ENCODE measurements at places on chromosomes 16 and 17.
A peak's percentile ranks its signal among the peaks of the same experiment; 100 is the strongest.

DNA sequence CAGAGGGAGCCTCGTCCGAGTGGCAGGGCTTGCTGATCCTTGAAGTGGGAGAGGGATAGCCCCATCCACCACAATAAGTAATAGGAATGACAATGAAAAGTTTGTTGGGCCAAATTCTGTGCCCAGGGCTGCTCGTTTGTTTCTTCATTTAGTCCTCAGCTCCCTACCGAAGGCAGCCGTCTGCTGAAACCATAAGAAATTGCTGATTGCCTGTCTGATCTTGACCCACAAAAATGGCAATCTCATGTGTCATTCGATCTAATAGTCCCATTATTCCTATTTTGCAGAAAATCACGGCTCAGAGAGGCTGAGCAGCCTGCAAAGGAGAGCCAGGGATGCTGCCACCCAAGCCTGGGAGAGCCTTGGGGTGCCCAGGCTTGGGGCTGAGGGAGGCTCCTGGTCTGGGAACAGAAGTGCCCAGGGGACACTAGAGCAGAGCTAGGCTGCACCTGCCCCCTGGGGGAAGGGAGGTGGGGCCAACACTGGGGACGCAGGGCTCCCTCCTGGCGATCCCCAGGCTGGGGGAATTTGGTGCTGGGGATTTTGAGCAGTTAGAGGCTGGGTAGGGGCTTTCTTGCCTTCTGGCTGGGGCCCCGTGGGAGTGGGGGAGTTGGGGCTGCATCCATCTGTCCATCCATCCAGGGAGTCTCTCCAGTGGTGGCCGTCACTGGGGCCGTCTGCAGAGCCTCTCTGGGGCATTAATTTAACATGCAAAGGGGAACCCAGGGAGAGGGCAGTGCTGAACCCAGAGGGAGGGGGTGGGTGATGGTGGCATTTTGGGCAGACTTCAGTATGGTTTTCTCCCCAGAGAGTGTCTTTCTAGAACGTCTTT is 53.5 kb downstream of the SOCS1 start:
- DNase-seq: no peak

GRCh38 chr16:84739349-84740124 is 39.7 kb downstream of the USP10 start:
- no peak for DNase-seq

DNA sequence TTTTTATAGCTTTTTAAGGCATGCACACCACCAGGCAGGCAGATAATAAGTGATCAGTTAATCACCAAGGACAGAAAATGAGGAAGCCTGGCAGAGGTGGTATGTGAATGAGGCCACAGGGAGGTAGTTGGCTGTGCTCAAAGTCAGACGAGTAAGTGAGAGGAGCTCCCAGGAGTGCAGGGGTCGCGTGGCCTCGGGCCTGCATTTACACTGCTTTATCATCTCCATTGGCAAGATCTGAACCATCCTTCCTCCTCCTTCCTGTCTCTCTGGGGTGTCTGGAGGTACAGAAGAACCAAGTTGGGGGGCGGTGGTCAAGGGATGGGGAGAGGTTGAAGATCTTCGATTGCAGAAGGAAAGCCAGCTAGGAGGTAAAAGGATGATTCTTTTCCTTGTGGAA is 320.1 kb downstream of the SOX9 start:
- no peak for DNase-seq

DNA sequence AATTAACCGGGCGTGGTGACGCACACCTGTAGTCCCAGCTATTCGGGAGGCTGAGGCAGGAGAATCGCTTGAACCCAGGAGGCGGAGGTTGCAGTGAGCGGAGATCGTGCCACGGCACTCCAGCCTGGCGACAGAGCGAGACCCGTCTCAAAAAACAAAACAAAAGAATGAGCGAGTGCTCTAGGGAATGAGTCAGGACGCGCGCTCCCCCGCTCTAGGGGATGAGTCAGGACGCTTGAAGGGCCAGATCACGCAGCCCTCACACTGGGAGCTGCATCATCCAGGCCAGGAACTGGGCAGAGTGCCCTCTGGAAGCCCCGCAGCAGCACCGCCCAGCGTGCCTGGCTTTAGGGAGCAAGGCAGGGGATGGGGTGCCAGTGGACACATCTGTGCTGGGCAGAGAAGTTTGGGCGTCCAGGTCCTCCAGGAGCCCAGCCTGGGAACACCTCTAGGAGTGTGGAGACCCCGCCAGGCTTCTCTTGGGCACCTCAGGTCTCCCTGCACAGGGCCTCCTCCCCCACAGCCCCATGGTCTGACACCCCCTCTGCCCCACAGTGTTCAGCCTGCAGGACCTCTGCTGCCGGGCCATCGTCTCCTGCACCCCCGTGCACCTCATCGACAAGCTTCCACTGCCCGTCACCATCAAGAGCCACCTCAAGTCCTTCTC is 3.9 kb upstream of the WFIKKN1 start:
- DNase-seq: no peak

DNA sequence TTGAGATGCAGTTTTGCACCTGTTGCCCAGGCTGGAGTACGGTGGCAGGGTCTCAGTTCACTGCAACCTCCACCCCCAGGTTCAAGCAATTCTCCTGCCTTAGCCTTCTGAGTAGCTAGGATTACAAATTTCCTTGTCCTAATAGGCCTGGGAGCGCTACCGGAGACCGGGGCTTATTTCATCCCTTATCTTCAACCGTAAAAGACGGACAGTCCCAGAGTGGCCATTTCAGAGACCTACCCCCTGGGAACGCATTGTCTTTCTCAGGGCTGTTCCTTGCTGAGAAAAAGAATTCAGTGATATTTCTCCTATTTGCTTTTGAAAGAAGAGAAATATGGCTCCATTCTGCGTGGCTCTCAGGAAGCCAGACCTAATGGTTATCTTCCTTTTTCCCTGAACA is 39.6 kb upstream of the GINS3 start:
- DNase-seq: no peak

DNA sequence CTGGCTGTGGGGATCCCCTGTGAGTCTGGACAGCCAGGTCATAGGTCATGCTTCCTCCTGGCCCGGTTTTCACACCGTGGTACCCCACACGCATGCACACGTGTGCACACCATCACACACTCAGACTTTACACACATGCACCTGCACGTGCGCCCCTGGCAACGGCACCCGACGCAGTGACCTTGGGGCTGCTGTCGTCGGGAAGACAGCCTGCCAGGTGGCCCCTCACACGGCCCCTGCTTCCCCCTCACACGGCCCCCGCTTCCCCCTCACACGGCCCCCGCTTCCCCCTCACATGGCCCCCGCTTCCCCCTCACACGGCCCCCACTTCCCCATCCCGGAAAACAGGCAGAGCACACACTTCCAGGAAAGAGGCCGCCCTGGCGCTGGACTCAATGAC is 45.1 kb downstream of the CBFA2T3 start:
- DNase-seq: no peak

DNA sequence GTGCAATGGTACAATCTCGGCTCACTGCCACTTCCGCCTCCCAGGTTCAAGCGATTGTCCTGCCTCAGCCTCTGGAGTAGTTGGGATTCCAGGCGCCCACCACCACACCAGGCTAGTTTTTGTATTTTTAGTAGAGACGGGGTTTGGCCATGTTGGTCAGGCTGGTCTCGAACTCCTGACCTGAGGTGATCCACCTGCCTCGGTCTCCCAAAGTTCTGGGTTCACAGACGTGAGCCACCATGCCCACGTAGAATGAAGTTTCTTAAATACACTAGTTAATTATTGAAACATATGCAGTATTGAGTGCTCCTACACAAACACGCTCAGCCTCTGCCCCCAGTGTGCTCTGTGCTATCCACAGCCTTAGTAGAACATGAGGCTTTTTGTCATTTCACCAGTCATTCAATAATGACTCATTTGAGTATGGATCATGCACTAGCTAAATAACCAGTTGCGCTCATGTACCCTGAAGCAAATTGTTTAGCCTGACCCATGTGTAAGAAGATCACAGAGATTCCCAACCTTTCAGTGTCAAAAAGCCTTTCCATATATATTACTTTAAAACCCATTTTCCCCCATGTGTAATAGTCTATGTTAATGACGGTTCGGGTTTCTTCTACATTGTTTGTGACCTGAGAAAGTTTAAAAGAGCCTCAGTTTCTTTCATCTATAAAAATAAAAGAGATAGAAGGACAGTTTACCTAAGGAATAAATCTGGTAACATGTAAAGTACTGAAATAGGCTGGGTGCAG is 49.7 kb downstream of the TUBD1 start:
- no peak for DNase-seq

DNA sequence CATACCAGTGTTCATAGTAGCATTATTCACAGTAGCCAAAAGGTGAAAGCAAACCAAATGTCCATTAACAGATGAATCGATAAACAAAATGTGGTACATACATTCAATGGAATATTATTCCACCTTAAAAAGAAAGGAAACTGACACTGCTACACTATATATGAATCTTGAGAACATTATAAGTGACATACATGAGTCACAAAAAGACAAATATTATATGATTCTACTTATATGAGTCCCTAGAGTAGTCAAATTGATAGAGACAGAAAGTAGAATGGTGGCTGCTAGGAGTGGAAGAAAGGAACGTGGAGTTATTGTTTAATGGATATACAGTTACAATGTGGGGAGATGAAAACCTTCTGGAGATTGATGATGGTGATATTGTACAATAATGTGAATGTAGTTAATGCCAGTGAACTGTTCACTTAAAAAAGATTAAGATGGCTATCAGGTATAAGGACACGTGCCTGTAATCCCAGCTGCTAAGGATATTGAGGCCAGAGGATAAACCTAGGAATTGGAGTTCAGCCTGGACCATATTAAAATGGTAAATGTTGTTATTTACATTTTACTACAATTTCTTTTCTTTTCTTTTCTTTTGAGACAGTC is 20.2 kb upstream of the TRIM37 start:
- no peak for DNase-seq

DNA sequence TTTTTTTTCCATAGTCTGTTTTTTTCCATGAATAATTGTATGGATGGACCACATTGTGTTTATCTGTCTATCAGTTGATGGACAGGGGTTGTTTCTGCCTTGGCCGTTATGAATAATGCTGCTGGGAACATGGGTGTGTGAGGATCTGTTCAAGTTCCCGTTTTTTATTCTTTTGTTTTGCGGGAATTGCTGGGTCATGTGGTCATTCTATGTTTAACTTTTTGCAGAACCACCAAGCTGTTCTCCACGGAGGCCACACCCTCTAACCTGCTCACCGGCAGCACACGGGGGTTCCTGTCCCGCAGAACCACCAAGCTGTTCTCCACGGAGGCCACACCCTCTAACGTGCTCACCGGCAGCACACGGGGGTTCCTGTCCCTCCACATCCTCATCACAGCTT is 5.9 kb upstream of the MSLN start:
- DNase-seq: no peak

DNA sequence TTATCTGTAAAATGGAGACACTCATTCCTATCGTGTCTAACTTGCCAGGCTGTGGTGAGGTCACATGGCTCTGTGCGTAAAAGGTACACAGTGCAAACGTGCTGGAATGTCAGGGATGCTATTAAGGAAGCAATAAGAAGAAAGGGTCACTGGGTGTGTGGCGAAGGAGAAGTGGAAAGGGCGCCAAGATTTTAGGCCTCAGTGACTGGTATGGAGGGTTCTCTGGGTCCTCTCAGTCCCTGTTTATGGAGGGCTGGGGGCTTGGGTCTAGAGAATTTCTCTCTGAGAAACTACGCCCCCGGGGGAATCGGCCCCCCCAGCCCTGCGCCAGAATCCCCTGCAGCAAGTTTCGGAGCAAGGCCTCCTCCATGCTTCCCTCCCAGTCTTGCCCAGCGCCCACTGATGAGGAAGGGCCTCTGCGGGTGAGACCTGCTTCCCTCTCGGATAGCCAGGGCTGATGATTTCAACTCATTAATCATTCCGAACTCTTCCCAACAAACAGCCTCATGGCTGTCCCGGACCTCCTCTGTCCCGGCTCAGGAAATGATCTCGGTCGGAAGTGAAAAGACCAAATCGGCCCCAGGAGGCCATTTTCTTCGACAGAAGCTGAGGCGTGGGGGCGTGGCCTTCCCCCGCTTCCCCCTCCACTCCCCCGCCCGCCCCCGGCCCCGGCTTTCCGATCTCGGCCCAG is 1.2 kb upstream of the HEXIM1 start:
- peak; percentile 94 for DNase-seq

GRCh38 chr16:78815713-78816112 is 716.3 kb downstream of the WWOX start:
- DNase-seq: no peak

- DNase-seq: no peak
Measured at GRCh38 chr17:61383689-61384201, 15.9 kb upstream of the TBX2 start.

GRCh38 chr16:89359264-89360147 is 130.9 kb downstream of the ANKRD11 start:
- no peak for DNase-seq

DNA sequence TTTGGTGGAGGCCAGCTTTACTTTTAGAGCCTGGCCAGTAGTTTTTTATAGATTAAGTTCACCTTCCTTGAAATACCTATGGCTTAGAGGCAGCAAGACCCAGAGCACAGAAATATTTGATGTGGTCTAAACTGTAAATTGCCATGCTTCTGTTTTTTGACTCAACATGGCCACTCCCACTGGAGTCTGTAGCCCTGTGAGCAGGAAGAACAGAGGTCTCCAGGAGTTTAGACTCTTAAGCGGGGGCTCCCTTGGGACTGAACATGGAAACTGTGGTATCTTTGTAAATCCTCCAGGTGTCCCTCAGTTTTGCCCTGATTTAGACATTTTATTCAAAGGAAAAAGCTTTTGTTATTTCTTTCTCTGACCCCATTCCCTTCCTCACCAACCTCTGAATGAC is 145.6 kb downstream of the FTO start:
- DNase-seq: peak; percentile 67

DNA sequence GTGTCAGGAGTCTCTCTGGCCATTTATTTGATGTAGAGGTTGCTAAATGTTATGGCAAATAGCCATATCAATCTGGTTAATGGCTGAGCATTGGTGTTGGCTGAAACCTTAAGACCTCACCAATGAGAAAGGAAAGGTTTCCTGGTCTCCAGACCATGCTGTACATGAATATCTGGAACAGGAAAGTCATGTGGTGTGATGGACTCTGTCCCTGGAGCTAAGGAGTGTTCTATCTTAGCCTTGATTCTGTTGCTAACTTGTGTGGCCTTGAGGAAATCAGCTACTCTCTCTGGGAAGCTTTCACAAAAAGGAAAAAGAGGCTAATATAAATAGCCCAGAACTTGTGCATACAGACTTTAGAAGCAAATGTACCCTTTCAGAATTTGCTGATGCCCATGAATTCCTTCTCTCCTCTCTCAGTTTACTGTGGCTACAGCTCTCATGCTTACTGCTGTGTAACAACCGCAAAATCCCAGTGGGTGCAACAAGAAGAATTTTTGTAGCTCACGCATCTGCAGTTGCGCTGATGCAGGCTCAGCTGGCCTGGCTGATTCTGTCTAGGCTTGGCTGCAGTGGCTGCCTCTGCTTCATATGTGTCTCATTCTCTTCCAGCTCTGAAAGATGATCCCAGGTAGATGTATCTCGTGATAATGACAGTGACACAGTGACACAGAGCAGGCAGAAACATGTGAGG is 287.5 kb downstream of the NPIPA8 start:
- no peak for DNase-seq

GRCh38 chr16:57051696-57052228 is 40.6 kb upstream of the CPNE2 start:
- DNase-seq: no peak

- no peak for DNase-seq
Measured at GRCh38 chr17:59846394-59847165, 46.2 kb downstream of the TUBD1 start.

- DNase-seq: no peak
Measured at GRCh38 chr17:39683295-39683939, 4.4 kb downstream of the PGAP3 start.

GRCh38 chr16:497258-497657 is 30.3 kb upstream of the CAPN15 start:
- DNase-seq: no peak

- no peak for DNase-seq
Measured at GRCh38 chr17:72422505-72423285, 301.9 kb downstream of the SOX9 start.

- DNase-seq: no peak
Measured at GRCh38 chr17:14737984-14738651, 437.2 kb downstream of the HS3ST3B1 start.

All from NCI-H1417 (cell line).